ENCODE measurements at places on chromosomes 12 and 14.

DNA sequence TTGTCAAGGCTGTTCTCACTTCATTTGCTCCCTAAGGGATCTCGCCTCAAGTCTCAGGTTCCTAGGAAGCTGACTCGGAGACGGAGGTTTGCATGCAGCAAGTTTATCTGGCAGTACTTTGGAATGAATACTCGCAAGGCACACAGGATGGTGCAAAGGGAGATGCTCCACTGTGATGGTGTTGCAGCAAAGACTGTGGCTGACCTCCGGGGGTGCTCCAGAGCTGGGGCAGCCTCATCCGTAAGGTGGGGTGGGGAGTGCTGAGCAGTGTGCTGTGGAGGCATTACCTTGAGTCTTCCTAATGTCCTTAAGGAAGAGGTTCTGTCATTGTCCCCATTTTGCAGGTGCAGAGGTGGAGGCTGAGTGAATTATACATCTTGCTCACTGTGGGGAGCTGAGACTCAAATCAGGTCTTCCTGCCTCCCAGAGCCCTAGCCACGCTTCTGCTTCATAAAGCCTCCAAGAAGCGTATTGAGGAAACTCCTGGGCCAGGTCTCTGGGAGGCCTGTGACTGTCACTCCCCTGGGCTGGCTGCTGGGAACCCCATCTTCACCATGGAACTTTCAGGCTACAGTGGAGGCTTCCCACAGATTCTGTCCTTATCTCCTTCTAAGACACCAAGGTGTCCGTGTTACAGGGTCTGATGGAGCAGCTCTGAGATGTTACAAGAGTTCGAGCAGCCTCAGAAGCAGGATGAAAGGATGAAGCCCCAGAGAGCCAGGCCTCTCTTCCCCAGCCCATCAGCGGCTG, 39.5 kb downstream of the GALNT16 start:
- no peak for DNase-seq

GRCh38 chr12:53252349-53252916, 15.7 kb upstream of the ESPL1 start:
- peak; percentile 41 for DNase-seq

DNA sequence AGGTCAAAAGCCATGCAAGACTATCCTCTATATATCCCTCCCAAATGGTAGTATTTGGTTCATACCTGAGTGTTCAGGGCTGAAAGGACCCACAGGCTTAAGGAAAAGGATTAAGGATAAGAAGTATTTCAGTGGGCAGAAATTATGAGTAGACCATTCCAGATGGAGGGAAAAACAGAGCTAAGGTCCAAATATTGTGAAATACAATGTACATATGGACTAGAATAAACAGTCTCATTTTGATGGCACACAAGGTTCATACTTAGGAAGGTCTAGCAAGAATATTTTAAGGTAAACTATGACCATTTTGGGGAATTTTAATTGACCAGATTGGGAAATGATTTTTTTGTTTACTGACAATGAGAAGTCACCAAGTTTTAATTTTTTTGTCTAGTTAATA, 124.6 kb downstream of the PRKD1 start:
- DNase-seq = no peak

GRCh38 chr14:100578552-100578951, 8.7 kb downstream of the BEGAIN start:
- DNase-seq = no peak

DNA sequence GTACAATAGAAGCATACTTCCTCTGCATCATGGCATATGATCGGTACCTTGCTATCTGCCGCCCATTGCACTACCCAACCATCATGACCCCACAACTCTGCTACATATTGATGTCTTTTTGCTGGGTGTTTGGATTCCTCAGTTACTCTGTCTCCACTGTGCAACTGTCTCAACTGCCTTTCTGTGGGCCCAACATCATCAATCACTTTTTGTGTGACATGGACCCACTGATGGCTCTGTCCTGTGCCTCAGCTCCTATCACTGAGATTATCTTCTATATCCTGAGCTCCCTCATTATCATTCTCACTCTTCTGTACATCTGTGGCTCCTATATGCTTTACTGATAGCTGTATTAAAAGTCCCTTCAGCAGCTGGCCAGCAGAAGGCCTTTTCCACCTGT, 13.9 kb upstream of the OR11H6 start:
- DNase-seq = no peak

All from stimulated activated CD8-positive, alpha-beta memory T cell treated with anti-CD3 and anti-CD28 coated beads, Interleukin-4, amount 100 ng/mL, for 48 hours (primary cell).